Islet precursor cell (in vitro differentiated cells): ENCODE measurements at places on chromosomes 4 and X.

- peak; percentile 89 for DNase-seq
Measured at GRCh38 chrX:33211356-33212260, at the start of gene DMD. DMD (minus strand) TSS chrX:33211549; CDS start chrX:33211312, 237 bp downstream.

DNA sequence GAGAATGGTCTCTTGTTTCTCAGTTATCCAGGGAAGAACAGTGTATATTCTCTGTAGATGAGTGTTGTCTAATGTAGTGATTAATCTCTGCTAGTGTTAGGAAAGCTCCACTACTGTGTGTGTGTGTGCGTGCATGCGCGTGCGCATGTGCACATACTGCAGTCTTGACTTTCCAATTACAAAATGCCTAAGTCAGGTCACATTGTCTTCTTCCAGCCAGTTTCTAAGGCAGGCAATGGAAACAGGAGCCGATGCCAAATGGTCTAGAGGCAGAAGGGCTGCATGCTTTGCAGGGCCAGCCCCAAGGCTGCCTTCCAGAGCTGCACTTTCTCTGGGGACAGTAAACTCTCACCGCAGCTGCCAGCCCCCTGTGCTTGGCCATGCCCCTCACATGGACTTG, 30.5 kb upstream of the NAP1L5 start:
- no peak for DNase-seq

DNA sequence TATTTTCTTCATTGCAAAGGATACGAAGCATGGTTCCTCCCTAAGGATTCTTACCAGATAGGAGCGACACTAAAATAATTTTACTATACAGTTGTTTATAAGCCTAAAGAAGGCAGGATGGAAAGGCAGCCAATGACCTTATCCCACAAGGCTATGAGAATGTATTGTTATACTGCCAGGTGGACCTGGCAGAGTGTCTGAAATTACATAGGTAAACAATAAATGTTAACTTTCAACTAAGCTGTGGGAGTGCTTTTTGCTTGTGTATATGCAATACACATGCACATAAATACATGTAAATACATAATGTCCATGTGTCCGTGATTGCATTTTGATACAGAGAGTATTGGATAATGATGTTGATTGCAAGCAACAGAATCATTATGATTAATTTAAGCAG, 850.6 kb downstream of the CENPC start:
- DNase-seq = no peak

DNA sequence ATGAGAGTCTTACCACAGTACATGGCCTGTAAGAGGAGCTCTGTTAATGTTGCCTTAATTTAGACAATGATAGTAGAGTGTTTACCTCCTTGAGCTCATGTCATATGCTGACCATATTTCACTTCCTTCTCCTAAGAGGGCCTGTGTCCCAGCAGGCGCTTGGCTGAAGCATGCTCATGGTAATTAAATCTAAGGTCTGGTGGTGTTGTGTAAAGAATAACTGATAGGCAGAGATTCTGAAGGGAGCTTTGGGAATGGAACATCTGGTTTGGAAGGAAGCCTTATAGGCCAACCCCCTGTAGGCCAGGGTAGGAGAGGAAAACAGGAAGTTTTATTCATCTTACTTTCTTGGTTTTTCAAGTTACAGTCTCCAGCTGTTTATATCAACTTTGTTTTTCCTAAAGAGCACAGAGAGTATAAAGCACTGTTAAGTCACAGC, 300.2 kb downstream of the USP46 start:
- no peak for DNase-seq

GRCh38 chr4:56388306-56388705, 1.0 kb upstream of the AASDH start:
- no peak for DNase-seq

- peak; percentile 83 for DNase-seq
Measured at GRCh38 chr4:108396900-108397497, 223.4 kb upstream of the RPL34 start.

DNA sequence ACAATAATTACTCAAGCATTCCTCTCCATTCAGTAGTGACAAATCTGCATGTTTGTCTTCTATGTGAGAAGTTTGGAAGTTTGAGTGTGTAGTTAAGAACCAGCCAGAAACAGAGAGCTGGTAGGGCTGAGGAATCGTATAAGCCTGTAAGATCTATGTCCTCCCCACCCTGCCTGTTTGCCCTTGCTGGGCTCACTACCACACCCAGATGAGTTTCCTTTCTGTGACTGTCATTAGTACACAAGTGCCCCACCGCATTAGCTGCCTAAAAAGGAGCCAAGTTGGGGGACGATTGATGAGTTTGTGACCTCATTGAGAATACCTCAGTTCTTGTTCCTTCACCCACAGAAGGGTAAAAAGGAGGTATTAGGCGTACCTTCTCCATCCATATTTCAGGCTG, 28.3 kb downstream of the DOCK11 start:
- DNase-seq = no peak

GRCh38 chr4:141761926-141762325, 125.5 kb downstream of the IL15 start:
- DNase-seq = no peak

GRCh38 chr4:98706200-98706813, 47.9 kb upstream of the TSPAN5 start:
- DNase-seq = no peak

GRCh38 chr4:142194905-142195304, 558.5 kb downstream of the IL15 start:
- DNase-seq = no peak

- no peak for DNase-seq
Measured at GRCh38 chrX:22922961-22923360, 76.8 kb upstream of the DDX53 start.

DNA sequence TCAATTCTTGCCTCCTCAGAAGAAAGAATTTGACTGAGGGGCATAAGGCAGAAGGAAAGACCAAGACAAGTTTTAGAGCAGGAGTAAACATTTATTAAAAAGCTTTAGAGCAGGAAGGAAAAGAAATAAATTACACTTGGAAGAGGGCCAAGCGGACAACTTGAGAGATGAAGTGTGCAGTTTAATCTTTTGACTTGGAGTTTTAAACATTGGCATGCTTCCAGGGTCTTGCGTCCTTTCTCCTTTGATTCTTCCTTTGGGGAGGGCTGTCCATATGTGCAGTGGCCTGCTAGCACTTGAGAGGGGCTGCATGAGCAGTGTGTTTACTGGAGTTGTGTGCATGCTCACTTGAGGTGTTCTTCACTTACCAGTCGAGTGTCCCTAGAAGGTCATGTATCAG, 275.8 kb upstream of the IL1RAPL1 start:
- DNase-seq = no peak

DNA sequence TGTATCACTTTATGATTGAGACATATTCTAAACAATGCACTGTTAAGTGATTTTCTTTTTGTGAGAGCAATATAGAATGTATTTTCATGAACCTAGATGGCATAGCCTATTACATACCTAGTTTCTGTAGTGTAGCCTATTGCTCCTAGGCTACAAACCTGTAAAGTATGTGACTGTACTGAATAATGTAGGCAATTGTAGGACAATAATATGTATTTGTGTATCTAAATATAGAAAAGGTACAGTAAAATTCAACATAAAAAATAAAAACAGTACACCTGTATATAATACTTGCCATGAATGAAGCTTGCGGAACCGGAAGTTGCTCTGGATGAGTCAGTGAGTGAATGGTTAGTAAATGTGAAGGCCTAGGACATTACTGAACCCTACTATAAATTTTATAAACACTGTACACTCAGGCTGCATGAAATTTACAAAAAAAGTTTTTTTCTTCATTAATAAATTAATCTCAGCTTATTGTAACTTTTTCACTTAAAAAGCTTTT, 106.7 kb downstream of the VSIG4 start:
- DNase-seq = no peak

DNA sequence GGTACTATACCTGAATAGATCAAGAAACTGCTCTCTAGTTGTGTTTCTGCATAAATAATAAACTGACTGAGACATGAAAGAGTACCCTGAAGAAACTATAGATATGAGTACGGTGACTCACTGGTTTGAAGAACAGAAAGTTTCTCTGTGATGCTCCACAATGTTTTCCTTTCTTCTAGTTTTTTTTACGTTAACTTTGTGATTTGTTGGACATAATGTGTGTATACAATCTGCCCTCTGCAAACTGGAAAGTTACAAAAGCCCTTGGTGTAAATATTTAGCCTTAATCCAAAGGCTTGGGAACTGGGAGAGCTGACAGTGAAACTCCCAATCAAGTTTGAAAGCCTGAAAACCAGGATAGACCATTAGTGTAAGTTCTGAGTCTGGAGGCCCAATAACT, 31.6 kb upstream of the PAPSS1 start:
- DNase-seq = no peak

DNA sequence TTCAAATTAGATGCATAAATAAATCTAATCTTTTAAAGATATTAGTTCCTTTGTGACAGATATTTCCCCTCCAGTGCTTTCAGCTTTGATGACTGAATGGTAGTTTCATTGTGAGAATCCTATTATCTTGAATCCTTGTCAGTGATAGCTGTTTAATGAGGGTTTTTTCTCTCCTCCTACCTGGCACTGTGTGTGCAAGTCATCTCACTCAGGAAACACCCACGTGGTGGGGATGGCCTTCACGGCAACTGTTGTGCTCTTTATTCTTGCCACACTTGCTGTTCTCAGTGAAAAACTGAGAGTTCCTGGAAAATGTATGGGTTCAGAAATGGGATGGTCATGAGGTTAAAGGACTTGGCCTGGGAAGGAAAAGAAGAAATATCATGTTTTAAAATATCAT, 129.9 kb downstream of the SPRY1 start:
- DNase-seq = no peak

DNA sequence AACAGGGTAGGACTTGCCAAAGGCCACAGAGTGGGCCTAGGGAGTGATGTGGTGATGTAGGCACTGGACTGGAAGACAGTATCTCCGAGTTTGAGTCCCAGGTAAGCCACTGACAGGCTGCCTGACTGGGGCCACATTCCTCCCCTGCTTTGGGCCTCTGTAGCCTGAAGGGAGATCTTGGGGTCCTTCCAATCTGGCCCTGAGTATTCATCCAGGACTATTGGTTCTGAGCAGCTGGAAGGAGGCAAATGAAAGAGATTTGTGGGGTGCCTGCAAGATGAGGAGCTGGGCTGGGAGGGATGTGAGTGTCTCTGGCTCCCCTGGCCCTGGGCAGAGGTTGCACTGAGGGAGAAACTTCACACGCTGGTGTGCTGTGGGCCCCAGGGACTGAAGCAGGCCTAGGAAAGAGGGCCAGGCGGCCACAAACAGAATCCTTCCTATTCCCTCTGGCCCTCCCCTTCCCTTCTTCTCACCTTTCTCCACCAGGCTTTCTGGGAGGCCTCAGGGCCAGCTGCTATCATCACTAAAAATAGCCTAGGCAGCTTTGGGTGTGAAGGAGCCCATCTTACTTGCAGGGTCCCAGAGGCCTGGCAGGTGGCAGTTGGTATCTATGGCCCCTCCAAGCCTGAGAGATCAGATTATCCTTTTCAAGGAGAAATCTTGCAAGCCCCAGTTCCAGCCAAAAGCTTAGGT, 70.1 kb downstream of the PJA1 start:
- DNase-seq = no peak

DNA sequence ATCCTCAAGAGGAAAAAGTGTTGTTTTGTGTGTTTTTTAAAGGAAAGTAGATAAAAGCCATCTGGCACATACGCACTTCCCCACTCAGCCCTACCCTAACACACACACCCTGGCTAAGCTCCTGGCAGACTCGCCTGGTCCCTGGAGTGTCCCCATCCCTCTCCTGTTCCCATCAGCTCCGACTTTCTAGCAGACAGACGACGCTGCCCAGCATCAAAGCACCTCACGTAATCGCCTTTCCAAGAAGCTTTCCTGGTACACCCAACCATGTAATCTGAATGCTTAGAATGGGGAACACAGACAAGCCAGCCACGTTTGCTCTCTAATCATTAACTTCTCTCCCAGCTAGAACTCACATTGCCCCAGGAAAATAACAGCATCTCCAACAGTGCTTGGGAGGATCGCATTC, 116.2 kb downstream of the AFAP1 start:
- DNase-seq = no peak

DNA sequence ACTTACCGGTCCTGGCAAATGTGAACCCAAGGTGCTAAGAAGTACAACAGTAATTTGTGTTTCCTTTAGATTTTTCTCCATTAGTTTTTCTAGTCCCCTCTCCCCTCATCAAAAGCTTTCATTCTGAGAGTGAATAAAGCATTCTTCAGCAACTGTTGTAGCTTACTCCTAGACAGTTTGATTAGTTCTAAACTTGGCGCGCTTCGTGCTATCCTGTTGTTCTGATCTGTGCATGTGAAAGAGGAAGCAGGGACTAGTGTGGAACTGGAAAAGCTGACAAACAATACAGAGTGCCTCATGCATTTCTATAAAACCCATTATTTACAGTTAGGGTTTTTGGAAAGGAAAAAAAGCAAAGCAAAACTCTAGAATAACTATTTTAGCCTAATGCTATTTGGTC, 556.9 kb upstream of the SLIT2 start:
- DNase-seq = no peak

DNA sequence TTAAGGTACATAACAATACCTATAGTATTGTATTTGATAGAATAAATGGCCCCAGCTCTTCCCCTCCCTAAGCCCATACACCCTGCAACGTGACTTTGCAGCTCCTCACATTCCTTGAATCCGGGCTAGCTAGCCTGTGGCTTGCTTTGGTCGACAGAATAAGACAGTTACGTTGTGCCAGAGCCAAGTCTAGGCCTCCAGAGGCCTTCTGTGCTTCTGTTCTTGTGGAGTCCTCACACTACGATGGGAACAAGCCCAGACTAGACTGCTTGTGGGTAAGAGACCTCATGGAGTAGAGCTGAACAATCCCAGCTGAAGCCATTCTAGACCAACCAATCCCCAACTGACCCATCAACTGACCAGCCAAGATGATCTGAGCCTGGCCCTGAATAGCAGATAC, 102.4 kb upstream of the PLAC1 start:
- no peak for DNase-seq

DNA sequence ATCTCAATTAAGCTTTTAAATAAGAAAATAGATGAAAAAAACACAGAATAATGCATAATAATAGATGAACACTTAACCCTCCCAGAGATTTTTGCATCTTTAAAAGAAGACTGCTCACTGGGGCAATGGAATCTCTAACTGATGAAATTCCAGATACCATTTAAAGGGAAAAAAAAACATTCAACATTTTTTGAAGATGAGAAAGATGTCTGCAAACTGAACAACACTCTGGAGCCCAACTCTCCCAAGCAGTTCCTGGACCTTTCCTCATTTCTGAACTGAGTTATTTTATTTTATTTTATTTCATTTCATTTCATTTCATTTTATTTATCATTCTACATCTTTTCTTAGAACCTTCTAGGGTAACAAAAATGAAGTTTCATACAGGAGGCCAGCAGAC, 90.7 kb downstream of the CORIN start:
- DNase-seq = no peak

DNA sequence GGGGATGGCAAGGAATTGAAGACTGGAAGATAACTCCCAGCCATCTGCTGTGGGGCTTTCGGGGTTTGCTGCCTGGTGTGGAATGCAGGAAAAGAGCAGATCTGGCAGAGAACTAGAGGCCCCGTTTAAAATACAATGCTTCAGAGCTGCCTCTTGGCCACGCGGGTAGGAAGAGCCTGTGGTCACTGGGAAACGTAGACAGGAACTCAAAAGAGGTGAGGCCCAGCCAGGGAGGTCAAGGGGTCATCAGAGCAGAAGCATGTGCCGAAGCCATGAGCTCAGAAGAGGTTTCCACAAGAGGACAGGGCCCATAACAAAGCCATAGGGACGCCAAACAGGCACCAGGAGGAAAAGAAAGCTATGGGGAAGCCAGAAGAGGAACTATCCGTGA, 14.5 kb upstream of the STS start:
- peak; percentile 71 for DNase-seq
